ENCODE measurements at places on chromosomes 12 and 14.
A peak's percentile ranks its signal among the peaks of the same experiment; 100 is the strongest.

- no peak for DNase-seq
Observed at GRCh38 chr12:39048395-39048794, 143.0 kb upstream of the CPNE8 start.

DNA sequence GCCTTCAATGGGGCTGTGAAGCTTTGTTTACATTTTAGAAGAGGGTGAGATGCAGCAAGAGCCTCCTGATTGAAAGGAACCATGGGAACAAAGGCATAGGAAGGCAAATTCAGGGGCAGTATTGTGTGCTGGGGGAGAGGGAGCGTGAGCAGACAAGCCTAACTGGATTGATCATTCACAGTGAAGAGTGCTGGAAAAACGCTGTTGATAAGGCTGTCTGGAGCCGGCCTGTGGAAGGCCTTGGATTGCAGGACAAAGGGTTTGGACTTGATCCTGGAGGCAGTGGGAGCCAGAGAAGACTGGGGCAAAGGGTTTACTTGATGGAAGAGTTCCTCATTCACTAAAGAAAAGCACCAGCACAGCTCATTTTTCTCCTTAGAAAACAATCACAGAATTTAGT is 160.5 kb downstream of the PAH start:
- no peak for DNase-seq

- peak; percentile 67 for DNase-seq
Observed at GRCh38 chr12:132494294-132495164, 4.6 kb downstream of the FBRSL1 start.

DNA sequence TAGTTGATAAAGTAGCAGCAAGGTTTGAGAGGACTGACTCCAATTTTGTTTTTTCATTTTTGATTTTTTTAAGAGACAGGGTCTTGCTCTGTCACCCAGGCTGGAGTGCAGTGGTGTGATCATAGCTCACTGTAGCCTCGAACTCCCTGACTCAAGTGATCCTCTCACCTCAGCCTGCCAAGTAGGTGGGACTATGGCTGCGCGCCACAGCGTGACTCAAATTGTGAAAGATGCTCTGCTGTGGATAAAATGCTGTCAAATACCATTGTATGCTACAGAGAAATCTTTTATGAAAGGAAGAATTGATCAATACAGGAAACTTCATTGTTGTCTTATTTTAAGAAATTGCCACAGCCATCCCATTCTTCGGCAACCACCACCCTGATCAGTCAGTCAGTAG is 48.3 kb downstream of the SCN8A start:
- DNase-seq, result no peak

- DNase-seq, result peak; percentile 34
Observed at GRCh38 chr12:1496162-1496900, 98.0 kb downstream of the FBXL14 start.

GRCh38 chr12:88544991-88545980 is 35.0 kb downstream of the KITLG start:
- DNase-seq, result no peak

All from thyroid gland (tissue), 4 donors.